ENCODE measurements at places on chromosomes 3 and 15.

GRCh38 chr15:42191610-42192346, 16.3 kb downstream of the VPS39 start:
- no peak for DNase-seq

- peak; percentile 36 for DNase-seq
Measured at GRCh38 chr3:48656061-48656840, 6.4 kb downstream of the CELSR3 start.

GRCh38 chr15:74599156-74599555, 16.5 kb upstream of the CLK3 start:
- no peak for DNase-seq

DNA sequence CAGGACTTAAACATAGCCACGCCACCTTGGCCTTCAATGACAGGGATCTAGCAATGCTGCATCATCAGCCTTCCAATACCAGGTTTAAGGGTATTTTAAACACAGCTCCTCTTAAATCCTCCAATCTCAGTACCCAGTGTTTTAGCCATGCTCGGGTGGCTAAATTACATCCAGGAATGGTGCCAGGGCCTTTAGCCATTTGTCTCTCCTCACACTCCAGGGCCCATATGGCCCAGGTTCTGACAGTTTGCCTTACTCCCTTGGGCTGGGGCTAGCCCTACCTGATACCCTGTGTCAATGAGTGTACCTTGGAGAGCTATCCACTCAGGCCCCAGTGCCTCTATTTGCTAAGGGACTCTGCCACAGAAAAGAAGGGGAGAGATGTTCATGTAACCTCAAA, 29.4 kb downstream of the ZNF589 start:
- no peak for DNase-seq

- DNase-seq, result no peak
Measured at GRCh38 chr3:118802325-118803095, 232.1 kb downstream of the IGSF11 start.

GRCh38 chr3:76694063-76694462, 345.8 kb upstream of the ROBO2 start:
- DNase-seq, result no peak

DNA sequence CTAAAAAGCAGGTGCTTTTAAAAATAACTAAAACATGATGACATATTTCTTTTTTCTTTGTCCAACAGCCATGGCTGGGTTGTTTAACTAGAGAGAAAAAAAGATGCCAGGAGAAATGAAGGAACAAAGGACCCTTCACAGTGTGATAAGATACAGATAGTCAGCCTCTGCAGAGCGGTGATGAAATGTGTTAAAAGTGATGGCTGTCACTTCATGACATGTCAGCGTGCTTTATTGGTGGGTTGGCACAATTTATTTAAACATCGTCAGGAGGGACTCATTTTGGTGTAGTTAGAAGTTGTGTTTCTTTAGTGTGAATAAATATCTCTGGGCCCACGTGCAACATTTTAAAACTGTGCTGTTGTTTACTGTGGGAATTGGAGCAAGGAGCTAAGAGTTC, 887.4 kb upstream of the CFAP20DC start:
- no peak for DNase-seq

DNA sequence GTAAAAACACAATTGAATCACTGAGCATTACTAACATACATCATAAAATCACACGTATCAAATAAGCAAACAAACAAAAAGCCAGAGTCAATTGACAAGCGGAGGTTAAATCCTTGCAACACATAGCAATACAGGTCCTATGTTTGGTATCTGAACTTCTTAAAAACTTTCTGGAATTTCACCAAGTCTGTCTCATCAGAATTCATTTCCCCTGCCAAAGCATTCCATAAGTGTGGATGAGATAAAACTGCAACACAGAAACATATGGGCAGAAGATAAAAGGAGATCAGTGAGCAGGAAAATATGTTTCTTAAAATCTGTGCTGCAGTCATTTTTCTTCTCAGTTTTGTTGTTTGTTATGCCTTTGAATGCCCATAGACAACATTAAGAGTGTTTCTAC, 1155.5 kb downstream of the TBL1XR1 start:
- DNase-seq, result no peak

DNA sequence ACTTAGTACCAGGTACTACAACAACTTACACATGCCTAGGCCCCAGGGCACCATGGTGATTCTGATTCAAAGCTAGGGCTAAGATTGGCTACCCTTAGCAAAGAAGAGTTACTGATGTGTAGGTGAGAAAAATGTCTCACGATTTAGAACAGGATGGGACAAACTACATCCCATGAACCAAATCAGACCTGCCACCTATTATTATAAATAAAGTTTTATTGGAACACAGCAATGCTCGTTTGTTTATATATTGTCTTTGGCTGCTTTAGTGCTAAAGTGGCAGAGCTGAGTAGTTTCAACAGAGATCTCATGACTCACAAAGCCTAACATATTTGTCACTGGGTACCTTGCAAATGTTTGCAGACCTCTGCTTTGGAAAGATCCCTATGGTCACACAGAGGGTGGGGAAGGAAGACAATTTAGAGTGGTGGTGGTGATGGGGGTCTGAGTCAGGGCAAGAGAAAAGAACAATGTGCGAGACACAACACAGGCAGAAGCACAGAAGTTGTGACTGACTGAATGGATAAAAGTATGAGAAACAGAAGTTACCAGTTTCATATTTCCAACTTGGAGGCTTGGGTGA, 770.6 kb upstream of the CFAP20DC start:
- no peak for DNase-seq

DNA sequence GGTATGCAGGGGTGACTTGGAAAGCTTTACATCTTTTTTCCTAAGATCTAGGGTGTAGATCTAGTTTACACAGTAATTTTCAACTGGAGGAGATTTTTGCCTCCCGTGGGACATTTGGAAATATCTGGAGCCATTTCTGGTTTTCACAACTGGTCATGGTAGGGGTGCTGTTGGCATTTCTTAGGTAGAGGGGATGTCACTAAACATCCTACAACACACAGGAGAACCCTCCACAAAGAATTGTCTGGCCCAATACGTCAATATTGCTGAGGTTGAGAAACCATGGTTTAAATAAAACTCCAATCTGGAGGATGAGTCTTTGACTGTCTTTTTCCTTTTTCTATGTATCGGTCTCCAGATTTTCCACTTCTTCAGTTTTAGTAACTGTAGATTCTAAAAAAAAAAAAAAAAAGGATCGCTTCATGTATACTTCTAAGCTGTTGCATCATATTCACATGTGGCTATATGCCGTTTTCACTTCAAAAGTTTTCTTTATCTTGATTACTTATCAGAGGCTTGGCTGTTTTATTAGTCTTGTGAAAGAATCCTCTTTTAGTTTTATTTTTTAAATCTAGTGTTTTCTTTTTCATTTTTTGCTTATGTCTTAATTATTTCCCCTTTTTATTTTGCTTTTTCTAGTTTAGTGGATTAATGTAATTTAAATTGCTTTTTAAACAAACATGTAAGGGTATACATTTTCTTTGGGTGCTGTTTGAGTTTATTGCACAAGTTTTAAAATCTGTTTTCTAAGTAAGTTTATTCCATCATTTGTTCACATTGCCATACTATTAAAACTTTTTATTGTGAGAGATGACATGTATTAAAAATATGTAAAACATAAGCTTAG, 21.2 kb downstream of the UBE2Q2 start:
- DNase-seq, result no peak

DNA sequence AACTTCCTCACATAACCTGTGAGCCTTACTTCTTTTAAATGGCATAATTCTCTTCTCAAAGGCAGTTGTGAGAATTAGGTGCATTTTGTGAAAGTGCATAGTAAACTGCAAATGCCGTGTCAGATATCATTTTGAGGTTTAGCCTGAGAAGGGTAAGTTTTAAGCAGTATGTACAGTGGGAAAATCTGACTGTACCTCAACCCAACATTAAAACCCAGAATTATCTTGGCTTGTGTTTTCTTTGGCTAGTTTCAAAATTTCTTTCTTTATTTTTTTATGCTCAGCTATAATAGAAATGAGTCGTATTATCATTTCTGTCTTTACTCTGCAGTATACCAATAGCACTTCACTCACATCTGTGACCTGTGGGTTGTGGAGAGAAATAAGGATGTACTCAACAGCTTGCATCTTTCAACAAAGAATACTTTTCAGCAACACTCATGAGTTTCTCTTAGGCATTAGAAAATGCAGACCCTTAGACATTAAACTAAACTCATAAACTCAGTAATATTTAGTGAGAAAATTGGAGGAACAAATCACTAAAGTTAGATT, 65.7 kb downstream of the RASA2 start:
- DNase-seq, result no peak

GRCh38 chr3:170007031-170007663, 30.6 kb upstream of the GPR160 start:
- DNase-seq, result no peak

DNA sequence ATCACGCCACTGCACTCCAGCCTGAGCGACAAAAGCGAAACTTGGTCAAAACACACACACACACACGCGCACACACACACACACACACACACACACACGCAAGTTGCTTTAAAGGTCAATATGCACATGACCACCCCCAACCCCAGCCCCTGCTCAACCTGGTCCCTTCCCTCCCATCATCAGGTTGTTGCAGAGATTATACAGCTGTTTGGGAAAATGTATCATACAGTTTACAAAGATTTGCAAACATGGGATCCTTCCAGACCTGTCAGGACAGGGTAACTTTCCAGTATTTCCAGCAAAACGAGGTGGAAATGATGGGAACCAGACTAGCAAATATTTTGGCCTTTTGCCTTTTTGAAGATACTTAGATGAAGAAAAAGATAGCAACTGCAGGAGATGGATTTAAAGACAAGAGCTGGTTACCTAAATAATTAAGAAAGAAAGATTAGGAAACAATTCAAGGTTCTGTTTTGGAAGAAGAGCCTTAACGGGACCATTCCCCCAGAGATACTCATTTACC, 80.2 kb downstream of the TNIK start:
- no peak for DNase-seq

DNA sequence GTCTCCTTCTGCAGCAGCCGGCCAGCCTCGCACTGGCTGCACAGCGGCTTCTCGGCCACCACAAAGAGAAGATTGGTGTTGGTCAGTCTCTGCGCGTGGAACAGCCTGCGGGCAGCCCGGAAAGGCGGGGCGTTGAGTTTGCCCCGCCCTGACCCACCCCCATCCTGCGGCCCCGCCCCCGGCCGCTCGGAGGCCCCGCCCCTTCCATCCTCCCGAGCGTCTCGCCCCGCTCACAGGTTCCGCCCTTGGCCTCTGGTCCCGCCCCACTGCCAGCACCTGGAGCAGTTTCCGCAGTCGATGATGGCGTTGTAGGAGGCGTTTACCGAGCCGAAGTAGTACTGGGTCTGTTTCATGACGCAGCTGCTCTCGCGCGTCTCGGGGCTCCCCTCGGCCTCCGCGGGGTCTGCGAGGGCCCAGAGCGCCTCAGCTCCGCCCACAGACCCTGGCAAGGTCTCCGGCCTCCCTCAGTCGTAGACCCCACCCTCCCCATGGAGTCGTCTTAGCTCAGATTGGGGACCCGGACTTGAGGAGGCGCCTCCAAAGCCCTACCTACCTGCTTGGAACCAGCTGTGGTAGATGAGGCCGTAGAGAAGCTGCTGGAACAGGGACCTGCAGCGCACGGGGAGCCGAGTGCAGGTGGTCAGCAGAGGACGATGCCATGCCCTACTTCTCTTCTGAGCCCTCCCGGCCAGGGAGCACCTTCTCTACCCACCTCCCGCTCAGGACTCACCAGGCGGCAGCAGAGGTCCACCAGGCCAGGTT, 5.9 kb upstream of the TMEM115 start:
- DNase-seq, result peak; percentile 14

- no peak for DNase-seq
Measured at GRCh38 chr3:23161896-23162570, 41.1 kb upstream of the UBE2E2 start.

DNA sequence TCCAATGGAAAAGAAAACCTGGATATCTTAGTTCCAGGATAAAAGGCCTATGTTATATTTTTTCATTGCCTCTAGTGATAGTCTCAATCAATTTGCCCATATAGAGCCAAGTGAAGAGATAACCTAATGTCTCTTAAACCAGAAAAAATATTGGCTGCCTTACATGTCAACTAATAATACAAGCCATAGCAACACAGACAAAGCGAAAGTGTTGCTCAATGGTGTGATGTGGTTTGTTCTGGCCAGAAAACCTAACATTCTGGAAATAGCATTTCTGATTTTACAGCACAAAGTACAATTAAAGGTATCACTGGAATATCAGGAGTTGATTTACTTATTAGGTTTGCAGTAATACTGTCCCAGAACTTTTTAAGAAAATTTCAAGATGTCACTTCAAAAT, 101.5 kb downstream of the ATP8B4 start:
- DNase-seq, result no peak

DNA sequence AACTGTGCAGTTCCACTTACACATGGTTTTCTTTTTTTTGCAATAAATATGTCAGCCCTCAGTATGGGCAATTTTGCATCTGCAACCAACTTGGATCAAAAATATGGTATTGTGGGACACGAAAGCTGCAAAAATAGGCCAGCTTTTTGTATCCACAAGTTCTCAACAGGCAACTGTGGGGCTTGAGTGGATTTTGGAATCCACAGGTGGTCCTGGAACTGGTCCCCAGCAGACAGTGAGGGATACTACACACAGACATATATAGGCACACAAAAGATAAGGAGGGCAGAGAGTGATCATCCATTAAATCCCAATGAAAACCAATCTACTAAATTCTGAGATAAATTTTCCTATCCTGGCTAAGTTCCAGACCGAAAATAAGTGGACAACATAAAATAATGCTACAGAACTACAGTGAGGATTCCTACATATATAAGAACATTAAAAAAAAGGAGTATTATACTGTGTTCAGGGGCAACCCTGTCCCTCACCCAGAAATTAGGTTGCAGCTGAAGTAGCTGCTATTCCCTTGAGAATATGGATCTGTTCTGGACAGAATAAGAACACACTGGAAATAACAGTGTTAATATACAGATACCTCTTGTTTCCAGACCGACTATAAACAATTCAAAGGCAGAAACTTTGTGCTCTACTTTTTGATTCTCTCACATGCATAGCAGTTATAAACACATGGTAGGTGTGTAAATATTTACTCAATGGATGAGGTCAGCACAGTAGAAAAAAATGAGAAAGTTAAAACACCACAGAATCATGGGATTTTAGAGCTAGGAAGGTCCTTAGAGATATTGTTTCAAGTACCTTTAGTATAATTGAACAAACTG, 25.4 kb downstream of the DENND4A start:
- DNase-seq, result no peak

GRCh38 chr15:29123171-29123570, 146.5 kb downstream of the NSMCE3 start:
- no peak for DNase-seq

GRCh38 chr3:24741506-24741905, 246.9 kb upstream of the THRB start:
- no peak for DNase-seq

GRCh38 chr3:69051756-69052471, at the start of gene TMF1:
Gene TMF1, minus strand, starts transcription at chr3:69052333. Its CDS starts 247 bp downstream, at chr3:69052086.
- no peak for DNase-seq

Data from anterior cingulate cortex (tissue), 58 donors.